ENCODE measurements at places on chromosomes 4 and X. TPM values are rescaled to one million over a fixed set of nuclear protein-coding genes. Genes with fewer than 3 reads are reported as not detected.

RAB40AL gene
- polyA plus RNA-seq = 0.39 TPM

PLAC8 gene
- 13.7 TPM for polyA plus RNA-seq

MID1 gene
- 42.6 TPM for polyA plus RNA-seq

FAM9A gene
- not detected for polyA plus RNA-seq

CXCL6 gene
- polyA plus RNA-seq = 0.06 TPM

PDE6B gene
- polyA plus RNA-seq = 0.22 TPM

- no peak for DNase-seq
Measured at GRCh38 chrX:42399632-42400024, 378.3 kb downstream of the PPP1R2C start.

DNA sequence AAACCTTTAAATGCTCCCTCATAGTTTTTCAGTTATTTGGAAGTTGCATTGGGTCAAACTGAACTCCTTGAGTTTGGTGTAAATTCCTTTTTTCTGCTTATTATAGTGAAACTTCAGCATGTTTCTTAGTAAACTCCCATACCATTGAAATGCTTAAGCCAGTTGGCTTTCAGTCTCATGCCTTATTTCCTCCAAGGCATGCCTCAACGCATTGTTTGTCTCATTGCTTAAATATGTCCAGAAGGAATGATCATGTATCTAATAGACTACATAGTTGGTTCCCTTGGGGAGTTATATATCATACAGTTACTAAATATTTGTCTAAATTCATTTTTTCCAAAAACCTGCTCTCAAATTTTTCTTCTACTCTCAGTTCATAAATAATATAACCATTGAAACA, 114.0 kb downstream of the STOX2 start:
- DNase-seq = no peak

GRCh38 chr4:2619459-2619858, 83.0 kb downstream of the FAM193A start:
- DNase-seq = no peak

DNA sequence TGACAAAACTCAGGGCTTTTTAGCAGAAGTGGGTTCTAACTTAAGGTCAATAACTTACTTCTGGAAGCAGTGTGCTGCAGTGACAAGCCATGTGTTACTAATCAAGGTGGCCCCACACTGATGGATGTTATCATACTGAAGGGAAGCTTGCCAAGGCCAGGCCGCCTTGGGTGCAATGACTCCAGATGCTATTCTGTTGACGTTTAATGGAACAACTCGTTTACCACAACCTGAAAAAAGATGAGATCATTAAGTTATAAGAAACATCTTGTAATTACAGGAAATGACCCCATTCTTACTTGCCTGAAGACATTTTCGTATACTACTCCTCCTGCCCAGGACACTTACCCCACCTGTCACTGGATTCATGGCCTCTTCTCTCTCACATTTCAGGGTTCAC, 38.9 kb upstream of the TMPRSS11D start:
- no peak for DNase-seq

- no peak for DNase-seq
Measured at GRCh38 chrX:94524867-94525266, 850.9 kb downstream of the FAM133A start.

- DNase-seq = no peak
Measured at GRCh38 chr4:141541851-141542250, 94.5 kb upstream of the IL15 start.

DNA sequence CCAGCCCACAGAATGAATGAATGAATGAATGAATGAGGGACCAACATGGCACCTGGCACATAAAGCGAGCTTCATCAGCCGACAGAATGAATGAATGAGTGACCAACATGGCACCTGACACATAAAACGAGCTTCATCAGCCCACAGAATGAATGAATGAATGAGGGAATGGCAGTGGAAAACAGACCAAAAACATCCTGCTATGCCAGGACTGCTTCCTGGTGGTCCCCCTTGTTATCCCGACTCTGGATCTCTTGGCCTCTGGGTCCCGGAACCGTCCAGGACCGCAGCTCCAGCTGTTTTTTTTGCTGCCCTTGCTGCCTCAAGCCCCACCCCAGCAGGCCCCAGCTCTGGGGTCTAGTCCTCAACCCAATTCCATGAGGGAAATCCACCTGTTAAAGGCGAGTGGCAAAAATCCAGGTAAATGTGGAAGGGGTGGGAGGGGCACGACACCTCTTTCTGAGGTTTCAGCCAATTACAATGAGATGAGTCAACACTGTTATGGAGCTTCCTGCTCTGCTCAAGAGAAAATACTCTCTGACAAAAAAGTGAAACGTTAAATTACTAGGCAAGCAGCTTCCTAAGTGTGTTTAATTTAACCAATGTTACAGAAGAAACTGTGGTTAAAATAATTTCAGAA, 72.0 kb upstream of the MTNR1A start:
- DNase-seq = no peak

DNA sequence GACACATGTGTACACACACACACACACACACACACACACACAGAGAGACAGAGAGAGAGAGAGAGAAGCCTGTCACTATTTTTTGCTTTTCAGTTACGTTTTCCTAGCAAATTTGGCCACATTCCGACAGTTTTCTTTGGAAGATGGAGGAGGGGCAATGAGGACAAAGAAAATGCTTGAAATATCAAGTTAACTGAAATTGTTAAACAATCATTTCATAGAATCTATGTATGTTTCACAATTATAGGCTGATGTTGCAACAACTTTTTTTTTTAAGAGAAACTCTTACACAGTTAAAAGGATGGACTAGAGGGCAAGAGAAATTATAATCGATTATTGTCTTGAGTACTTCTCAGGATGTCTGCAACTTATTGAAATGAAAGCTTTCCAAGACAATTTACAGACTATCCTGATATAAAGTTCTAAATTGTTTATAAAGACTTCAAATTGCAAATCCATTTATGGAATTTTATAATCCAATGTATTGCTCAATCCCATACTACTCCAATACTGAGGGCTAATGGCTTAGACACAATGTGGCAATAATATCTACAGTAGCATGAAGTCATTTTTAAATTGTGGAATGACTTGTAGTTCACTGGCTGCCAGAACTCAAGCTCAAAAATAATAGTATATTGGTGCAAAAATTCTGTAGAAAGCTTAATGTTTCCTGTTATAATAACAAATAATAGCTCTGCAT, 647.0 kb upstream of the PCDH7 start:
- DNase-seq = no peak

GRCh38 chr4:56128213-56128612, 179.5 kb downstream of the CEP135 start:
- DNase-seq = no peak

- DNase-seq = no peak
Measured at GRCh38 chr4:41232406-41232805, 18.1 kb upstream of the APBB2 start.

DNA sequence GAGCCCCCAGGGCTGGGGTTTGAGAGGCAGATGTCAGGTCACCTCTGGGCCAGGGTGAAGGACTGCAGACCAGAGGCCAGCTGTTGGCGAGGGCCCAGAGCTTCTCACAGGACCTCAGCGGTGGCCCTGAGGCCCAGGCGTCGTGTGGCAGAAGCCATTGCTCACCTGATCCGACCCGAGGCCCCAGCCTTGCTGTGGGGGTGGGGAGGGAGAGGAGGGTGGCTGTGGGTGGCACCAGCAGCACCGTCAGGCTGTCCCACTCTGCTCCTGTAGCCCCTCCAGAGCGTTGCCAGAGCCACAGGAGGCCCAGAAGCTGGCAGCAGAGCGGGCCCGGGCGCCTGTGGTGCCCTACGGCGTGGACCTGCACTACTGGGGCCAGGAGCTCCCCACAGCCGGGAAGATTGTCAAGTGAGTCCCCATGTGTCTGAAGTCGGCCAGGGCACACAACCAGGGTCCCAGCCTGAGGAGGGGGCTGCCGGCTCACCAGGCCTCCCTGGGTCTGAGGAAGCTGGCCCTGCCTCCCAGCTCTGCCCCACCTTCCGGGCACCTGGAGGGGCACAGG, 28.8 kb downstream of the UVSSA start:
- no peak for DNase-seq

GRCh38 chrX:133054761-133055405, 42.0 kb downstream of the USP26 start:
- DNase-seq = no peak

DNA sequence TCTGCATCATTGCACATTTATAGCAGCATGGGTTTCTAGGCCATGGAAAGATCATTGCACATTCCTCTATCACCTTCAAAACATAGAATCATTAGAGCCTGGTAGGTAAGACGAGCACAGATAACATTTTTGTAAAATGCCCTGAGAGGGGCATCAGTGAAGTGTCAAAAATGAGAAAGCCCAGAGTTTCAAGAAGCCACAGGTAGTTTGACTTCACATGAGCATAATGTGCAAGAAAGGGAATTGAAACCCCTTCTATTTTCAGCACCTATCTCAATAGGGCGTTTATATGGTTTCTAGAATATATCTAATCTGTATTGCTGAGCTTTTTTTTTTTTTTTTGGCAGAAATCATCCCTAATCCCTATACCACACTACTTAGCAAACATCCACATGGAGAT, 2441.7 kb downstream of the ARAP2 start:
- DNase-seq = no peak

DNA sequence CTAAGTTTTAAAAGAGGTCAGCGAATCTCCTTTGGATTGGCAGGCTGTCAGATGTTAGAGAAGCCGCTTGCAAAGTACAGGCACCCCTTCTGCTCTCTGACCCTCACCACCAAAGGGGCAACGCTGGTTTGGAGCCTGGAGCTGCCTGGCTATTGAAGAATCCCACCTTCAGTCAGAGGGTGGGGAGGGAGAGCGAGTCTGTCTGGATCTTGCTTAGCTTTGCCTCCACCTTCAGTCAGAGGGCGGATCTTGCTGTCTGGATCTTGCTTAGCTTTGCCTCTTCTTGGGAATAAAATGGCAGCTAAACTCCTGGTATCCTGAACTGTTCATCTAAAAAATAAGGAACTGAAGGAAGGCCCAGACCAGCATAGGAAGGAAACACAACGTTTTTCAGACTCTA, 7.3 kb downstream of the CCDC110 start:
- DNase-seq = no peak

DNA sequence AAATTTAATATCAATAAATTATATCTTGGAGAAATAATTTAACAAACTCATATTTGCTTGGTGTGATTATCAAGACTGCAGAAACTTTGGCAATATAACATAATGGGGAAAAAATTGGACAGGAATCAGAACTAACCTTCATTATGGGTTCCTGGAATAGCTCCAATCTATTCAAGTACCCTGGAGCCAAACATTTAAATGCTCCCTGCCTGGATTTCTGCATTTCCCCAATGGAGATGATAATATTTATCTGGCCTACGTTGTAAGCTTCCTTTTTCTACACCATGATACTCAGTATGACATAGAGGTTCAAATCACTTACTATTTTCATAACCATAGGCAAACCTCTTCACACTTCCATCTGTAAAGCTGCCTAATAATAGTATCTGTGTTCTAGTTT, 326.8 kb downstream of the TRIML1 start:
- DNase-seq = no peak

DNA sequence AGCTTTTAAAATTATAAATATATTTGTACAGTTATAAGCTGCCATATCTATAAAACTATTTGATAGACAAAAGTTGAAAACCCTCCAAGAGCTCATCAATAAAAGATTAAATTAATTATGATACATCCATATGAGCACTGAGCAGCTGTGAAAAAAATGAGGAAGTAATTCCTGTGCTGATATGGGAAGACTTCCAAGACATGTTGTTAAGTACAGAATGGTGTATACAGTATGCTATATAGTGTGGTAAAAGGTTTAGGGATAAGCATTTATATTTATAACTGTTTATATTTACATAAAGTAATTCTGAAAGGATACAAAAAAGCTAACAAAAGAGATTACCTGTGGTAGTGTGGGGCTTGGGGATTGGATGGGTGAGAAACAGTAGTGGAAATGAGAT, 92.8 kb upstream of the BMP2K start:
- DNase-seq = no peak

GRCh38 chr4:46196086-46196485, 72.2 kb upstream of the GABRG1 start:
- no peak for DNase-seq

- DNase-seq = no peak
Measured at GRCh38 chr4:76504613-76505465, 69.8 kb downstream of the SHROOM3 start.

DNA sequence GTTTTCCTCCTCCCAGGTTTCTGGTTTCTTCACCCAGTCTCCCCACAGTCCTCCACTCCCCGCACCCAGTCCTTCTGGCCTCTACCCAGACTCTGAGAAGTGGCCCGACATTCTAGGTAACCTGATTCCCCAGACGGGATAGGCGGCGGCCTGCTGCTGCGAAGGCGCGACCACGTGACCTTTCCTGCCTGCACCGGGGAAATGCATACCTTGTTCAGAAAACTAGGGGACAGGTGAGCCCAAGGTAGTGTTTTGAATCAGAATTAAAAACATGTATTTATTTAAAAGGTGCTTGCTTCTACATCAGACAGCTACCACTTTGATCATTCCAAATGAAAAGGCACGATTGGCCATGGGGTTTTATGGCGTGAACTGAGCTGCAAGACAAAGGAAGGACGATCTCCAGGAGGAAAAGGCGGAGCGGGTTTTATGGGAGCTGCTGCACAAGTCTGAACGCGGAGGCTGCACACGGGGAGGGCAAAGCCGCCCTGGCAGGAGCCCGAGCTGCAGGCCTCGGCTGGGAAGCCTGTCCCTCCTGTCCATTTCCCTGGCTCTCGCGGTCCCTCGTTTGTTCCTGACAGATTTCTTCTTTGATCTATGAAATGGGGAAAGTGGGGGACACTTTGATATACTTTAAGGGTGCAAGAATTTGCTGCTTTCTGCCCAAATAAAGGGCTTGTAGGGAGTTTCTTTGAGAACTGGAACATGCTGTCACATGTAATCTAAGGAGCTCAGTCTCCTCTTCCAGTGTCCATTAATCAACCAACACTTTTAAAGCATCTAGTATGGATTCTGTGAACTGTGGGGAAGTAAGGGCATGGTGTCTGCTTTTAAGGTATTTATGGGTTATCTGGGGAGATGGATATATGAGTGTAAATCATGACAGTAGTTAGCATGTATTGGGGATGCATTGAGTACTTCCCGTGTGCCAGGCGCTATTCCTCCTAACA, 150.9 kb downstream of the SPRY1 start:
- no peak for DNase-seq

GRCh38 chr4:15239866-15240265, 188.0 kb upstream of the C1QTNF7 start:
- no peak for DNase-seq

DNA sequence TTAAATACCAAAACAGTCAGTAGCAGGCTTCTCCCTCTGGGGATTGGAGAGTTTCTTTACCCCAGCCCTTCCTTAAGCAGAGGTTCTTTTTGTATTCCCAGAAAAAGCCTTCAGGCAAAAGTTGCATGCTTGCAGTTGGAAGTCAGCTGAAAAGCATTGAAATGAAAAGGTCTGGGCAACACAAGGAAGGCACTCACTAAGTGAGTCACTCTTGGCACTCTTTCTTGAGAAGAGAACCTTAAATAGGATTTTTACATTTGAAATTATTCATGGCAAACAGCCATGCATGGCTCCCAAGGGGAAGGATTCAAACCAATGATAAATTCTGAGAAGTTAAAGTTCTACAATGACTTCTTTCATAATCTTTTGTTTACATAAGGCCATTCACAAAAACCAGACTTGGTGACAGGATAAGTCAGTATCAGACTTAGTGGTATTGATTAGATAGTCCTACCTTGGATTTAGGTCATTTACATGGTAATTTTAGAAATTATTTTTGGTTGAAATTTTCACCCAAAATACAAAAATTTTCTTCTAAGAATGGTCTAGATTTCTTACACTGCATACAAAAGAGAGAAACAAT, 2068.9 kb downstream of the PCDH7 start:
- peak; percentile 2 for DNase-seq

- DNase-seq = no peak
Measured at GRCh38 chr4:152663203-152664066, 16.4 kb downstream of the TMEM154 start.

GRCh38 chrX:110322603-110323002, 4.7 kb upstream of the AMMECR1 start:
- DNase-seq = no peak
